ENCODE measurements at places on chromosomes 7 and 10.

GRCh38 chr10:25989951-25990350 lies 55.9 kb downstream of the MYO3A start:
- no peak for DNase-seq

DNA sequence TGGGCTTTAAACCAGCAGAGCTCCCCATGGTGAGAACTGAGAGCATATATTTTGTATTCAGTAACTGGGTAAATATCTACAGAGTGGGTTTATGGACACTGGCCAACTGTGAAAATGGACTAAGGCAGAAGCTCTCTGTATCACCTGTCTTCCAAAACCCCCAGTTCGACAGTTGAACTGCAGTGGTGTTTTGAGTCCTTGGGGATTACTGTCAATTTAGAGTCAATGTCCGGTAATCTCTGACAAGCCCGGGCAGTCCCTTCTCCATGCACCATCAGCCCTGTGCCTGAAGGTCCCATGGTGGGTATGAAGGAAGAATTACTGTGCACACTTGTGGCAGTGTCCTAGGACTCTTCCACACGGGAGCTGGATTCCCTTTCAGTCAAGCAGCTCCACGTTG lies 235.0 kb downstream of the CCSER2 start:
- no peak for DNase-seq

- DNase-seq, result no peak
These were observed 6.0 kb upstream of the GNA12 start for GRCh38 chr7:2849941-2850766.

- no peak for DNase-seq
These were observed 108.0 kb upstream of the HABP2 start for GRCh38 chr10:113444766-113445365.

DNA sequence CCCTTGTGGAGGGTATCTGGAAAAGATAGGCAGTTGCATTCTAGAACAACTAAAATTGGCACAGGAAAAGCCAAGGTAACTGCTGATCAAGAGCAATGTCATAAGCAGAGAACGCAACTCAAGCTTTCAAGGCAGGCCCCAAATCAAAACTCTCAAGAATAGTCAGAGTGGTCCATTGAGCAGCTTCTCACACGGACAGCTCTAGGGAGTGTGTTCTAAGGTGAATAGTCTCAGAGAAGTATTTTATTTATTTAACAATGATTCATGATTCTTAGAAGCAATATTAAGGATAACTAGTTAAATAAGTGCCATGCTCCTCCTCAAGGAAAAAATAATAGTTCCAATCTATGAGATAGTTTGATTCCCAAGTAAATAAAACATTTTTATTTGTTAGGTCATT lies 83.0 kb downstream of the COL28A1 start:
- no peak for DNase-seq

- no peak for DNase-seq
These were observed 421.3 kb upstream of the NUPR2 start for GRCh38 chr7:56537477-56537876.

GRCh38 chr10:131513445-131513844 lies 201.9 kb upstream of the TCERG1L start:
- no peak for DNase-seq

DNA sequence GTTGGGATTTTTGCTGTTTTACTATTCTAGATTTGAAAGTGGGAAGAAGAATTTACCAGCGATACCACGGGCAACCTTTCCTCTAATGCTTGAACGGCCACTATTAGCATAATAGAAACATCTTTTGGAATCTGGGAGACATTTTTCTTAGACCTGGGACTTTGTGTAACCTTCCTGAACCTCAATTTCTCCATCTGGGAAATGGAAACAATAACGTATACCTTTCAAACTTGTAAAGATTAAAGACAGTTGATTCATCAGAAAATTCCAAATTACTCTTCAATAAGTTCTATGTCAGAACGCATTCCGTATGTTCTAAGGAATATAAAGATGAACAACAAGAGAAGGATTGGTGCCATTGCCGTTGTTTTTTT lies 453 bp upstream of the RNLS start:
- DNase-seq, result no peak

DNA sequence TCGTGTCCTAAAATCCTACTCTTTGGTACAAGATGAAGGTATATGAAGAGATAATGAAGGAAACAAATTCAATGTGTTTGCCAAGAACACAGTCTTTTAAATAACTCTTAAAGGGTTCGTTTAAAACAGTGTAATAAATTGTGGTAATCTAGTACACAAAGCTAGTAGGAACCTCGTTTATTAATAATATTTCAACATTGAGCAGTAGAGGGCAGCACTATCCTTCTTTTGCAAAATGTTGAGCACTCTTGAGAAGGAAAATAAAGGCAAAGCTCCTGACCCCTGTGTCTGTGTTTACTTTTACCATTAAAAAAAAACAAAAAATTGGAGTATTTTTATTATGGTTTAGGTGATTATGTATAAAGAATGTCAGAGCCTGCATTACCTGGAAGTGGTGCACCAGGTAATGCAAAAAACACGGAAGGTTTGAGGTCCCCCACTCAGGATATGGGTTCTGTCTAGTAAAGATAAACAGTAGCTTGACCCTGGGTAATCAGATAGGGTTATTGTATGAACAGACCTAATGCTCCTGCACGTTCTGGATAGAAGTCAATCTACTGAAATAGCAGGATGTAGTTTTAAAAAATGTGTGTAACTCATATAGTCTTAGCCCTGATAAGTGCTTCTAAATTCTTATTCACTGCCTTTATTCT lies 5.7 kb upstream of the GOT1 start:
- peak; percentile 32 for DNase-seq

DNA sequence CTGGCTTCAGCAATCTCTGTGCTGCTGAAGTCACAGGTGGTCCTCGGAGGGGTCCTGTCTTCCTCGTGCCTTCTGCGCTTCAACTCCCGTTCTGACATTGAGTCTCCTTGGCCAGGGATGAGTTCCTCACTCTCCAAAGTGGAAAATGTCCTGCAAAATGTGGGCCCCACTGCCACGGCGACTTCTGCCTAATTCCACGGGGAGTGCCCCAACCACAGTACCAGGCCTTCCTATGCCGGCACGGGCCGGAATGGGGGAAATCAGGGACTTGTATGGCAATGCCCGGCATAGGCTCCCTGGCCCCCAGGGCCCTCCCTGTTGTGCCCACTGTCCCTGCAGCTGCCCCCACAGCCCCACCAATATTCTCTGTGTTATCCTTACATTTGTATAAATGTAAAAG lies 420.5 kb downstream of the TCERG1L start:
- no peak for DNase-seq

DNA sequence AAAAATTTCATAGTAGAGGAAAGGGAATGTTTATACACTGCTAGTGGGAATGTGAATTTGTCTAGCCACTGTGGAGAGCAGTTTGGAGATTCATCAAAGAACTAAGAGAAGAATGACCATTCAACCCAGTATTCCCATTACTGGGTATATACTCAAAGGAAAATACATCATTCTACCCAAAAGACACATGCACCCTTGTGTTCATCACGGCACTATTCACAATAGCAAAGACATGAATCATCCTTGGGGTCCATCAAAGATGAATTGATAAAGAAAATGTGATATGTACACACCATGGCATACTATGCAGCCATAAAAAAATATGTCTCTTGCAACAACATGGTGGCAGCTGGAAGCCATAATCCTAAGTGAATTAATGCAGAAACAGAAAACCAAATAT lies 825.7 kb downstream of the TNS3 start:
- DNase-seq, result no peak

- no peak for DNase-seq
These were observed 60.7 kb downstream of the VCL start for GRCh38 chr10:74058658-74059057.
